ENCODE measurements at places on chromosomes 11 and 22.
A peak's percentile ranks its signal among the peaks of the same experiment; 100 is the strongest.

- DNase-seq: no peak
Observed at GRCh38 chr11:120911943-120912342, 112.0 kb upstream of the TBCEL start.

DNA sequence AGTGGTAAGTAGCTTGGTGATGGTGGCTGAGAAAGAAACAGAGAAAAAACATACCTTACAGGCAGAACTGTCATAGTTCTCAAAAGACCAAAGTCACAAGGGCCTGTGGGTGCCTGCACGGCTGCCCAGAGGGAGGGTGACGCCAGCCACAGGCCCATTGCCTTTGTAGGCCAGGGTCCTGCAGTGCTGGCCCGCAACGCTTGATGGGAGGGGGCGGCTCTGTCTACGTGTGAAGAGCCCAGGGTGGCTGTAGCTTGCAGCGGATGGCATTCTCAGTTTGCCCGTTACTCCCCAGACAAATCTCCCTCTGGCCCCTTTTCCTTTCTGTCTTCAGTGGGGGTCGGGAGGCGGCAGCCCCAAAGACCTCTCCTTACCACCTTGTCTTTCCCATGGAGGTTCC lies 24.7 kb upstream of the B3GAT1 start:
- DNase-seq: no peak

DNA sequence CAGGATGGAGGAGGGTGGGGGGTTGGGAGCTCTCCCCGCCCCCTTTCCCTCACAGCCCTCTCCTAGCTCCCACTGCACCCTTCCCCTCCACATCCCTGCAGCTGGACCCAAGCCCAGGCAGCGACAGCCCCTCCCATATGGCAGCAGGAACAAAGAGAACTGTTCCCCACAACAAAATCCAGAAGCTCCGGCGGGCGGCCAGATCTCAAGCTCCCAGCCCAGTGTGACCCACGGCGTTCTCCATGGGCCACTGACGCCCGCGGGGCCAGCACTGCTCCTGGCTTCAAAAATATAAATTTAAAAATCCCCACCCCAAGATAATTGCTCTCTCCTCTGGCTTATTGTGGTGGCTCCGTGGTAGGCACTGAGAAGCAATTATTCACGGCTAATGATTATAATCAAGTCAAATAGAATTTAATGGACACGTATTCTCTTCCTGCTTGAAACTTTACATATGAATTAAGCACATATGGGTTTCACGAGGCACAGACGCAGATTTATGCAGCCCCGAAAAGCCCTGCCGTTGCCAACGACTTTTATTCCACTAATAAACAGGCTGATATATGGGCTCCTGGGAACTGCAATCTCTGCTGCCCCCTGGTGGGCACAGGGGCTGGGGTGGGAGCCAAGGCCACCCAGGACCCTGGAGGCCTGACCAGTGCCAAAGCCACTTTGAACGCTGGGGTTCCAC lies 17.5 kb downstream of the MACROD1 start:
- peak; percentile 73 for DNase-seq

DNA sequence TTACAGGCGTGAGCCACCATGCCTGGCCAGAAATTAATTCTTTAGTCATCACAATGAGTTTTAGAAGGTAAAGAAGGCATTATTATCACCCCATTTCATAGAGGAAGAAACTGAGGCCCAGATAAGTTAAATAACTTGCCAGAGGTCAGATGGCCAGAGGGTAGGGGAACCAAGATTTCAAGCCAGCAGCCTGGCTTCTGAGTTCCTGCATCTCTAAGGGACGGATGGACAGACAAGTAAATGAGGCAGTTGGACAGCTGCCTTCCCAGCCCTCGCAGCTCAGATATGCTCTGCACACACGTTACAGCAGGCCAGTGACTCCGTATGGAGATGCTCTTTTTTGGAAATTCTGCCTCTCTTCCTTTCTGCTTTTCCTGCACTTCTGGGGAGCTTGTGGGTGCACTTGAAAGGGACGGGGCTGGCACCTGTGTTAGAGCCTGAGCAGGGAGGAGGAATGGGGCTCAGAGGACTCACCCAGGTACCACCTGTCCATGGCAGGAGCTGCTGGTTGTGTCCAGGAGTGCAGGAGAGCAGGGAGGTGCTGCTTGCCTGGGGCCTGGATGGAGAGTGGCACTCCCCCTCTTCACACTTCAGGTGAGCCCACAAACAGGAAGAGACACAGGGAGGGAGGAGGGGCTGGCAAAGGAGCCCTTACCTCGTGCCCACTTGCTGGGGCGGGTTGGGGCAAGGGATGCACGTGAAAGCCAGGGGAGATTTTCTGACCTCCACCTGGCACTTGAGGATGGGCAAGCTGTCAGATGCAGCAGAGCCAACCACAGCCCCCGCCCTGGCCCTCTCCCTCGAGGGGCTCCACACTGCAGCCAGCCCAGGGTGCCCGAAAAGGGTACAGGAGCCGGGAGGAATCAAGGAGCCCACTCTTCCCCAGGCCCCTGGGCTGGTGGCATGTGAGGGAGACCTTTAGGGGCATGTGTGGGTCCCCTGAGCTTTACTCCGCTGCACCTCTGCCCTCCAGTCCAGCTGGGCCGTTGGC lies 3.3 kb upstream of the FXYD2 start:
- no peak for DNase-seq

- DNase-seq: peak; percentile 29
Observed at GRCh38 chr11:102061276-102061675, 14.0 kb downstream of the CFAP300 start.

- no peak for DNase-seq
Observed at GRCh38 chr11:72581067-72581466, 93.2 kb downstream of the PDE2A start.

- no peak for DNase-seq
Observed at GRCh38 chr11:116963813-116964212, 126.4 kb upstream of the APOA1 start.

DNA sequence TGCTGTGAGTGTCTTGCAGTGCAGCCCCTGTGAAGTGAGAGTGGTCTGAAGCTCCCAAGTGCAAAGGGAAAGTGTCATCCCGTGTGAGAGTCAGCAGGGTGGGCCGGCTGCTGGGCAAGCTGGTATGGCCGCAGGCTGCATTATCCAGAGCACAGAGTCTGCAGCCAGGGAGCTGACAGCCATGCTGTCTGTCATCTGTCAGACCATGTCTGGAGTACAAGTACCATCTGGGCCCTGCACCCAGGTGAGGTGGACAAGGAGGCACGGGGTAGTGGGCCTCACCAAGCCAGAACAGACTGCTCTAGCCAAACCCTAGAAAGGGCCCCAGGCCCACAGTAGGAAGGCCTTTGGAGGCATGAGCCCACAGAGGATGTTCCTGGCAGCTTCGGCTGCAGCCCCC lies 20.2 kb downstream of the LMO1 start:
- DNase-seq: no peak

DNA sequence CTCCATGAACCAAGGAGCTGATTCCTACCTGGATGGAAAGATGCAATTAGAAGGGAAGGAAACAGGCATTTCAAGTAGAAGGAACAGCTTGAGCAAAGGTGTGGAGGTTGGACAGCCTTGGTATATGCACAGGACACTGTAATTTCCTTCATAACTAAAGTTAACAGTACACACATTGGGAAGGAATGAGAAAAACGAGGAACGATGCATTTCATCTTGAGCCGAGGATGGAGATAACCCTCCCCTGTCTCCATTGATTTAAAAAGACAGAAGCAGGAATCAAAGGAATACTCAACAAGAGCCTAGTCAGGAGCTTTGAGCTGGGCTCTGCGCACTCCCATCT lies 2.3 kb upstream of the PRG2 start:
- DNase-seq: no peak

All from dermis microvascular lymphatic vessel endothelial cell (primary cell).